CD4-positive, alpha-beta T cell treated with Interleukin-2 at 100 ng/mL for 4 hours (primary cell): ENCODE measurements at places on chromosomes 11 and 22.

- DNase-seq, result no peak
These were observed at the start of gene ANO5 for GRCh38 chr11:22192642-22193347. Gene ANO5, plus strand, starts transcription at chr11:22193085. Its CDS starts 408 bp downstream, at chr11:22193493.

GRCh38 chr11:20015529-20016427, 144.5 kb downstream of the DBX1 start:
- no peak for DNase-seq

DNA sequence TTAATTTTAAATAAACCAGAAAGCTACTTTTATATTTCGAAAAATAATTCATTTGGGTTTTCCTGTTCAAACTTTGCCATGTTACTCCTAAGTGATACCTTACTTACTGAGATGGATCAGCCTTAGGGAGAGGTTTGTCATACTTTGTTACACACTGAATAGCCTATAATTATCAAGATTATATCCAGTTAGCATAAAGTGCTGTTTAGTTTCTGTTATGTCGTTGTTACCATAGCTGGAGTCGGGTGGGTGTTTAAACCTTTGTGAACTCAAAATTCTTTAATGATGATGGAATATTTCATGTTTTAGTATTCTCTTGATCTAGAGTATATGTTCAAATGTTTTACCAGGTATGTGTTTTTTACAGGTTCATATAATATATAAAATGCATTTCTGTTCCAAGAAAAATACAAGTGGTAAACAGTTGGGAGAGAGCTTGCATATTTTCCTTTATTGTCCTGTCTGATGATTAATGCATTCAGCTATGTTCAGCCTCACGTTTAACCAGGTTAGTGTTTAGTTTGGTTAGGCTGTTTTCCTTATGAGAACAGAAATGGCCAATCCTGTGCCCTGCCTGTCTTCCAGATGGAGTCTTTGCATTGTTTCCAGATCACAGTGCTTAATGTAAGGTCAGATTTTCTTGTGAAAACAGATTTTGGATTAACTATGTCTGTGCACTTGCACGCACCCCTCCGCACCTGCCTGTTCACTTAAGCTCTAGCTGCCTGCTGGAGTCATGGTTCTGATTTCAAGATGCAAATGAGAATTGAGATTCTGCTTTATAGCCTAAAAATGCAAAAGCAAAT, 105.6 kb downstream of the ATXN10 start:
- DNase-seq, result no peak

- no peak for DNase-seq
These were observed 40.9 kb upstream of the MUC5AC start for GRCh38 chr11:1116666-1117390.

DNA sequence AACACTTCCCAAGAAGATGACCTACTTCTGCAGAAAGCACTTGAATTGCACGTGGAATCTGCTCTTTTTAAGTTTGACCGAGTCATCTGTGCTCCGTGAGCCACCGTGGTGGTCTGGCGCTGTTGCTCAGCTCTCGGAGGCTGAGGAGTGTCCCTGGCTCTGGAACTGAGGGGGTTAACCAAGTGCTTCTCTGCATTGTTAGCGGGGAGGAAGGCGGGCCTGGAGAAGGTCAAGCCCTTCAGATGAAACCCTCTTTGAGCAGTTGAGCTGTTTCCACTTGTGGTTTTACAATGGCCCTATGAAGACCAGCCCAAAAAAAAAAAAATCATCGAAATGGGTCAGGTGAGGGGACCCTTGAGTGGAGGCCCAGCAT, 286.4 kb downstream of the NTM start:
- no peak for DNase-seq

- DNase-seq, result peak; percentile 54
These were observed 2.6 kb downstream of the CYTH4 start for GRCh38 chr22:37284805-37285355.

DNA sequence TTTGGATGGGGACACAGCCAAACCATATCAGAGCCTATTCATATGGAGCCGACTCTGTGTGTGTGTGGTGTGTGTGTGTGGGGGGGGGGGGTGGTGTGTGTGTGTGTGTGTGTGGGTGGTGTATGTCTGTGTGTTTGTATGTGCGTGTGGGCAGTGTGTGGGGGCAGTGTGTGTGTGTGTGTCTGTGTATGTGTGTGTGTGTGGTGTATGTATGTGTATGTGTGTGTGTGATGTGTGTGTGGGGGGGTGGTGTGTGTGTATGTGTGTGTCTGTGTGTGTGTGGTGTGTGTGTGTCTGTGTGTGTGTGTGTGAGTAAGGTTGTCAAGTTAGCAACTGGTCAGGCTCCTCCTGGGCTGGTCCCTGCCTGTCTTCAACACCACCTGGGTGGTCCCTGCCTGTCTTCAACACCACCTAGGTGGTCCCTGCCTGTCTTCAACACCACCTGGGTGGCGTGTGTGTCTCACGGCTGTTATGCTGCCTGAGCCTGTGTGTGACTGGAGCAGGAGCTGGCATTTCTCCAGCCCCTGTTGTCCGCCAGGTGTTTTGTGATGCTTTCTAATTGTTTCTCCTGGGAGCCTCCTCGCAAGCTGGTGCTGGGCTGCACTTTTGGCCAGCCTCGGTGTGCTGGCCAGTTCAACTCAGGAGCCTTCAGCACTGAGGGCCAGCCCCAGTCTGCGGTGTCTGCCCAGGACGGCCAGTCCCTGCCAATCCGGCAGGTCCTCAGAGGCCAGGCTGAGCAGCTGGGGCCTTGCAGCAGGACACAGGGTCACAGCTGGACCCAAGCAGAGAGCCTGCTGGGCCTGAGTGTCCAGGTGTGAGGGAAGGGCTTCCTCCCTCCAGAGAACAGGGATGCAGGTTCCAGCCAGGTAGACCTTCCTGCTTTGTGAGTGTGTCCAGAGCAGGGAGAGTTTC, 21.5 kb upstream of the PVALB start:
- DNase-seq, result no peak

DNA sequence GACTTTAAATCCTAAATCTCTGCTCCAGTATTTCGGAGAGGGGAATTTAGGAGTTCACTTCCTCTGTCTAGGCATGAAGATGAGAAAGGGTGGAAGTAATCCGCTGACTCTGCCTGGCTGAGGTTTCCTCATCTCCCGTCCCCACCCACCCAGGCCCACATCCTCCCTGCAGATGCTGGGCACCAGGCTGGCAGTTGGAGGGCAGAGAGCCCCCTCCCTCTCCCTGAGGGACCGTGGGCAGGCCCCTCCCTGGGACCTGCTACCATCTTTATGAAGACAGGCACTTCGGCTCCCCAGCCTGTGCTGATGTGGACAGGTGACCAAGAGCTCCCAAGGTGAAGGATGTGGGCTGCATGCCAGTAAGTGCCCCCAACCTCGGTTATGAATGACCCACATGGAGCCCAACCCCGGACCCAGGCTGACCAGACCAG, 6.7 kb downstream of the CASTOR1 start:
- no peak for DNase-seq

DNA sequence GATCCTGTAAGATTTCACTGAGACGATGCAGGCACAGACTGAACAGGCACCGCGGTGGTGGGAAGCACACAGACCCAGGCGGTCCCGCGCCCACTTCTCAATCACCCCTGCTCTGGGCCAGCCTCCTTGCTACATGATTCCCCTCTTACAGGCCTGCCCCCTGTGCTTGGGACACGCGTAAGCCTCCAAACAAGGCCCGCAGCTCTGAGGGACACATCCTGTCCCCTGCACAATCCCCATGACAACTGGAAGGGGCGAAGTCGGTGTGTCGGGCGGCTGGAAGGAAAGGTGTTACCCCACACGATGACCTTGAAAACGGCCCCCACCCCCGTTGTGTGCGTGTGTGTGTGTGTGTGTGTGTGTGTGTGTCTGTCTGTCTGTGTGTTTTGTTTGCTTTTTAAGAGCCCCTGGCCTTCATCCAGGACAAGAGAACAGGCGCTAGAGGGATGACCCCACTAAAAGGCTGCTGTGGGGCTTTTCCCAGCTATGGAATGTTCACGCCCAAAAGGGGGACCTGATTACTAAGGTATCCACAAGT, 13.1 kb downstream of the CELSR1 start:
- no peak for DNase-seq

DNA sequence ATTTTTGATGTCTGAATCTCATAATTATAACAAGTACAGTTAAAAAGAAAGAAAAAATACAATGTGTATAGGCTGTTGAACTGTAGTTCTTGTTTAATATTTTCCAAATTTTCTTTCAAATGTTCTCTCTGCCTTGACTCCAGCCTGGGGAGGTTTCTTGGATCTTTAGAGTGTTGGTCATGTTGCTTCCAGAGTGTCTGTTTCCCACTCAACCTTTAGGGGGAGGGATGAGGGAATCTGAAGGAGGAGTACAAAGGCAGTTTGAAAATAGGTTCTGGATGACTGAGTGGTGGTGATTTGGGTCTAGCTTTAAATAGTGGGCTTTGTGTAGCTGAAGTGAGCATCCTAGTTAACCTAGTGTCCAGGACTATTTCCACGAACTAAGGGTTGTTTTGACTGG, 2.0 kb downstream of the CTNND1 start:
- no peak for DNase-seq

DNA sequence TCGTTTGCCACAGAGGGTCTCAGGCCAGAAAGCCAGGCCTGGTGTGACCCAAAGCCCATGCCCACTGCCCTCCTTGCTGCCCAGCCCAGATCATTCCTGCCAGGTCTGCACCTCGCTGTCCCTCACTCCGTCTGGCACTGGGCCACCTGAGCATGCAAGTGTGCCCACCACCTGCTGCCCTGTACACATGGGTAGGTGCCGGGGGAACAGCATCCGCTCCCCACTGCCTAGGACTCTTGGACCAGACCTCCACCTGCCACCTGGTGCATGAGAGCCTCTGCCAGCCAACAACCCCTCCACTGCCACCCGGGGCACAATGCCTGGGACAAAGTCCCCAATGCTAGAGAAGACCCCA, 12.5 kb downstream of the MGAT3 start:
- no peak for DNase-seq

DNA sequence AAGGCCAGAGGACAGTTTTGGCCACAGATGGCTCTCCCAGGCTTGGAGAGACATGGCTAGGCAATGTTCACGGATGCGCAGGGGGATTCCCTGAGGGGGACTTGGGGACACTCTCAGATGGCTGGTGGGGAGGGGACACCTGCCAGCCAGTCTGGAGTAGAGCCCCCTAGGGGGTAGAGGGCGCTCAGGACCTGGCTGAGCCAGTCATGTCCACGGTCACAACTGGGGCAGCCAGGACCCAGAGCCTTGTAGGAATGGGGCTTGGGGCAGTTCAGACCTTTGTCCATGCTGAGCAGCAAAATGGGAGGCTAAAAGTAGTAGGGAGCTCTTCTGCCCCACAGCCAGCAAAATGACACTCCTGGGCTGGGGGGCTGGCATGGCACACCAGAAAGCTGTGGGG, 1.7 kb downstream of the CSDC2 start:
- DNase-seq, result no peak

DNA sequence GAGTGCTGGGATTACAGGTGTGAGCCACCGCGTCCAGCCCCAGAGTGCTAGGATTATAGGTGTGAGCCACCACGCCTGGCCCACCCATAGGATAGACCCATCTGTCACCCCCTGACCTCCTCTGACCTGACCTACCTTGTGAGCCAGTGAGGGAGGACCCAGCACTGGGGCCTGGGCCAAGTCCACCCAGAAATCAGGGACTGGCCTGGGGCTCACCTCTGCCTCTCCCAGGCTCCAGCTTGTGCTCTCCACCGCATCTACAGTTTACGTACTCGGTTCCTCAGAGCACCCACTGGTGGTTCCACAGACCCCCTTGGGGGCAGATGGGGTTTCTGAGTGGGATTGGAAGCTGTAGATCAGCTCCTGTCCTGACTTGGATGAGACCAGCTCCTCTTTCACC, 6.4 kb downstream of the SLC29A2 start:
- no peak for DNase-seq

DNA sequence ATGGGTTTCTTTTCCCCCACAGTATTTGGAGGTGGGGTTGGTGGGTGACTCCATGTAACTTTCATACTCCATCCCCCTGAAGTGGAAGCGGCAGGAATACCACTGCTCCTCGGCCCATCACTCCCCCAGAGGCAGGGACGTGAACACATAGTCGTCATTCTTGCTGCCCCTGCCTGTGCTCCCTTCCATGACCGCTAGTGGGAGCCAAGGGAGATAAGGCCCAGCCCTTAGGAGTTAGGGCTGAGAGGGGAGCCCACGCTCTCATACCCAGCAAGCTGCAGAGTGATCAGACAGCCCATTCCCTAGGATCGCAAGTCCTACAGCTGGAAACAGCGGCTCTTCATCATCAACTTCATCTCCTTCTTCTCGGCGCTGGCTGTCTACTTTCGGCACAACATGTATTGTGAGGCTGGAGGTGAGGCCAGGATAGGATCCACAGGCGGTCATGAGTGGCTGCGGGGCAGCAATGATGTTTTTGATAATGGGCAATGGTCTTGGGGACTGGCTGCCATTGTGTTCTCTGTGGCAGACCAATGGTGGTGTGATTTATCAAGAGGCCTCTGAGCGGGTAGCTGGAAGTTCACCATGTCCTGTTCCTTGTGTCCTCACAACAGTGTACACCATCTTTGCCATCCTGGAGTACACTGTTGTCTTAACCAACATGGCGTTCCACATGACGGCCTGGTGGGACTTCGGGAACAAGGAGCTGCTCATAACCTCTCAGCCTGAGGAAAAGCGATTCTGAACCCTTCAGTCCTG, 15.9 kb downstream of the RHOG start:
- peak; percentile 86 for DNase-seq

- no peak for DNase-seq
These were observed 3.1 kb downstream of the TNKS1BP1 start for GRCh38 chr11:57321388-57322255.

GRCh38 chr22:17806437-17806836, 32.2 kb upstream of the BID start:
- no peak for DNase-seq

- DNase-seq, result no peak
These were observed 74.3 kb upstream of the LRRC4C start for GRCh38 chr11:41533761-41534160.

- DNase-seq, result no peak
These were observed 40.8 kb downstream of the CTNND1 start for GRCh38 chr11:57802411-57802810.

DNA sequence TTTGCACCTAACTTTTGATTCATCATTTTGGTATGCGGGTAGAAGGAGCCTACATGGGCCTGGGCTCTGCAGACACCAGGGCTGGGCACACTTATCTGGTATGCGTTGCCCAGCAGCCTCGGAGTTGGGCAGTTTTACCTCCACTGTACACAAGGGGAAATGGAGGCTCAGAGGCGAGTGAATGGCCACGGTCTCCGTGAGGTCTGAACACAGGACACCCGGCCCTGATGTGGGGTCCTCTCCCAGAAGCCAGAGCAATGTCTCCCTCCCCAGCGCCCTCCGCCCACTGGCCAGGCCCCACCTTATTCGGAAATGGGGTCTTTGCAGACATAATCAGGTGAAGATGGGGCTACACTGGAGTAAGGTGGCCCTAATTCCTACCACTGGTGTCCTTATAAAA, 43.7 kb downstream of the OSBPL5 start:
- no peak for DNase-seq

- DNase-seq, result no peak
These were observed 503.9 kb downstream of the INSC start for GRCh38 chr11:15618583-15619032.
